Endodermal cell (in vitro differentiated cells): ENCODE measurements at places on chromosomes 16 and 17.

- H3K4me1 ChIP-seq, result no peaks in the 10 kb centered on the region
- H3K36me3 ChIP-seq, result no peaks in the 10 kb centered on the region
- DNase-seq, result no peak
- H3K4me3 ChIP-seq, result no peak overlapping the region
- no peak overlapping the region for H3K27ac ChIP-seq
- no peaks in the 10 kb centered on the region for H3K27me3 ChIP-seq
Observed at GRCh38 chr17:21268596-21269188, 15.5 kb upstream of the NATD1 start.

- H3K36me3 ChIP-seq, result peaks cover 4% of the 10 kb centered on the region
- H3K27me3 ChIP-seq, result peaks cover 44% of the 10 kb centered on the region
- peak; percentile 85 for DNase-seq
- H3K4me3 ChIP-seq, result no peak overlapping the region
Observed at GRCh38 chr17:74840989-74841666, 18.6 kb downstream of the GRIN2C start.

DNA sequence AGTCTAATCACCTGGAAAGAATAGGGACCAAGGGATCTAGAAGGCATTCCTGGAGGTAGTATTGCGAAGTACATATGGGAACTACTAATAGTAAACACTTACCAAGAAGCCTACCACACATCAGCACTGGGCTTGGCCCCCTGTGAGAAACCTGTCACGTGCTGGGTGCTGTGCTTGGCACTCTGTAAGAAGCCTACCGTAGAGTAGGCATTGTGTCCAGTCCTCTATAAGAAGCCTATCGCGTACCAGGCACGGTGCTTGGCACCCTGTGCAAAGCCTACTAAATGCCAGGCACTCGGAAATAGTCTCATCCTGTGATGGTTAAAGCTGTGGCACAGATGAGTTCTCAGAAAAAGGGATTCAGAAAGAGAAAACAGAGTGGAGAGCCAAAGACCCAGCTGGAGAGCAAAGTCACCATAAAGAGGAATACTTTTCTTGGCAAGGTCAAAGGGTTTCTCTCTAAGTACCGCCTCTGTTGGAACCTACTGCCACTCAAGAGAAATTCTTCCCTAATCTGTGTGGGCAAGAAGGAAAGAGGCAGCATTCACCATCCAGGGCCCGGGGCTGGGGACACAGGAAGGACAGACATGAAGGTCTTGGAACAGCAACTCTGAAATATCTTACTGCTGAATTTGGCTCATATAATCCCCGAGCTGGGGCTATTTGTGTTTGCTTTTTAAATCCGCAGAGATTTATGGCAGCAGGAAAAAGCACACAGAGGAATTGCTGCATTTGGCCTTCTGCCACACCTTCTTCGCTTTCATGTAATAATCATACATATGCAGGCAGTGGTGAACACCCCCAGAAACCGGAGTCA lies 81.8 kb downstream of the VAT1L start:
- H3K36me3 ChIP-seq, result no peaks in the 10 kb centered on the region
- peaks cover 3% of the 10 kb centered on the region for H3K4me1 ChIP-seq
- H3K4me3 ChIP-seq, result no peak overlapping the region
- no peak for DNase-seq
- H3K27ac ChIP-seq, result no peak overlapping the region

DNA sequence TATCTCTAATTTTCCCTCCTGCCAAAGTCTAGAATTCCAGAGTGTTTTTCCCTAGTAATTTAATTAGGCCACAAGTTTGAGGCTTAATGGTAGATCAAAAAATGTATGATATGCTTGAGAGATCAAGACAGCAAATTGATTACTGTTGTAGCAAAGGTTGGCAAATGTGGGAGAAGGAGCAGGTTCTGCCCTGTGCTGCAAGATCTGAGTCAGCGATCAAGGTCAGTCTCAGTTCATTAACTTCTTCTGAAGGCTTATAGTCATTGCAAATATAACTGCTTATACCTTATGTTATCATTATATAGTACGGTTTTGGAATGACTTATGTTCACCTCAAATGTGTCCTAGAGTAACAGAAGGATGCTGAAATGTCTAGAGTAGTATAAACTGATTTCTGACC lies 231.1 kb upstream of the TBX2 start:
- no peaks in the 10 kb centered on the region for H3K27me3 ChIP-seq
- no peaks in the 10 kb centered on the region for H3K36me3 ChIP-seq
- no peak overlapping the region for H3K4me3 ChIP-seq
- H3K4me1 ChIP-seq, result no peaks in the 10 kb centered on the region
- no peak for DNase-seq

GRCh38 chr16:54077050-54077821 lies 209.4 kb downstream of the IRX3 start:
- H3K27ac ChIP-seq, result no peak overlapping the region
- no peaks in the 10 kb centered on the region for H3K4me1 ChIP-seq
- H3K27me3 ChIP-seq, result no peaks in the 10 kb centered on the region
- H3K4me3 ChIP-seq, result no peak overlapping the region
- no peak for DNase-seq

- no peaks in the 10 kb centered on the region for H3K27me3 ChIP-seq
- peaks cover 3% of the 10 kb centered on the region for H3K4me1 ChIP-seq
- no peak overlapping the region for H3K27ac ChIP-seq
- no peak overlapping the region for H3K4me3 ChIP-seq
Observed at GRCh38 chr17:69523244-69523861, 108.9 kb downstream of the MAP2K6 start.

GRCh38 chr16:87507351-87508069 lies 14.7 kb upstream of the ZCCHC14 start:
- DNase-seq, result no peak
- no peak overlapping the region for H3K27ac ChIP-seq
- H3K4me1 ChIP-seq, result no peaks in the 10 kb centered on the region
- H3K4me3 ChIP-seq, result no peak overlapping the region
- no peaks in the 10 kb centered on the region for H3K36me3 ChIP-seq

GRCh38 chr17:48840441-48840840 lies 9.6 kb downstream of the CALCOCO2 start:
- peak overlapping the region; percentile 25 for H3K4me3 ChIP-seq
- H3K36me3 ChIP-seq, result peaks cover 5% of the 10 kb centered on the region
- H3K4me1 ChIP-seq, result peaks cover 7% of the 10 kb centered on the region
- no peaks in the 10 kb centered on the region for H3K27me3 ChIP-seq
- DNase-seq, result no peak

GRCh38 chr16:28977703-28978662 lies 3.4 kb downstream of the SPNS1 start:
- DNase-seq, result peak; percentile 78
- no peaks in the 10 kb centered on the region for H3K27me3 ChIP-seq
- H3K36me3 ChIP-seq, result peaks cover 36% of the 10 kb centered on the region
- no peak overlapping the region for H3K4me3 ChIP-seq
- no peak overlapping the region for H3K27ac ChIP-seq
